ENCODE measurements at places on chromosomes 3 and 15. TPM values are rescaled to one million over a fixed set of nuclear protein-coding genes. Genes with fewer than 3 reads are reported as not detected.

PARP14 gene
- 39.8 TPM for total RNA-seq

KLHDC8B gene
- total RNA-seq = 1.6 TPM

DNA sequence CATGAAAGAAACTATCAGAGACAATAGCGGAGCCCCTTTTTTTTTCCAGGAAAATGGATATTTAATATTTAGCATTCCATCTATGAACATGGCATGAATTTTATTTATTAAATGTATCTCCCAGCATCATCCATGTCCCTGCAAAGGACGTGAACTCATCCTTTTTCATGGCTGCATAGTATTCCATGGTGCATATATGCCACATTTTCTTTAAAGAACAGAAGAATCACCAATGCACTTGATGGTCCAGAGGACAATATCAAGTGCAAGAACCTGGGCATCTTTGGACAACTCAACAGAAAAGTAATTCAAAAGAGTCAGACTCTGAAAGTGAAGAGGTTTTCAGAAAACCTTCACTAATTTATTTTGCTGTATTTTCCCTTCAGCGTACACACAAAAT, 133.0 kb upstream of the SLC7A14 start:
- no peak for DNase-seq

DNA sequence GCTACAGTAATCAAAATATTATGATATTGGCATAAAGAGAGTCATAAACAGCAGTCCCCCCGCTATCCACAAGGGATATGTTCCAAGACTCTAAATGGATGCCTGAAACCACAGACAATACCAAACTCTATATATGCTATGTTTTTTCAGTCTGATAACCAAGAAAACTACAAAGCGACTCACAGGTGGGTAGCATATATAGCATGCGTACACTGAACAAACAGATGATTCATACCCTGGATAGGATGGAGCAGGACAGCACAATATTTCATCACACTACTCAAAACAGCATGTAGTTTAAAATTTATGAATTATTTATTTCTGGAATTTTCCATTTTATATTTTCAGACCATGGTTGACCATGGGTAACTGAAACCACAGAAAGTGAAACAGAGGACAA, 87.0 kb upstream of the PPP2R3A start:
- DNase-seq = no peak

DNA sequence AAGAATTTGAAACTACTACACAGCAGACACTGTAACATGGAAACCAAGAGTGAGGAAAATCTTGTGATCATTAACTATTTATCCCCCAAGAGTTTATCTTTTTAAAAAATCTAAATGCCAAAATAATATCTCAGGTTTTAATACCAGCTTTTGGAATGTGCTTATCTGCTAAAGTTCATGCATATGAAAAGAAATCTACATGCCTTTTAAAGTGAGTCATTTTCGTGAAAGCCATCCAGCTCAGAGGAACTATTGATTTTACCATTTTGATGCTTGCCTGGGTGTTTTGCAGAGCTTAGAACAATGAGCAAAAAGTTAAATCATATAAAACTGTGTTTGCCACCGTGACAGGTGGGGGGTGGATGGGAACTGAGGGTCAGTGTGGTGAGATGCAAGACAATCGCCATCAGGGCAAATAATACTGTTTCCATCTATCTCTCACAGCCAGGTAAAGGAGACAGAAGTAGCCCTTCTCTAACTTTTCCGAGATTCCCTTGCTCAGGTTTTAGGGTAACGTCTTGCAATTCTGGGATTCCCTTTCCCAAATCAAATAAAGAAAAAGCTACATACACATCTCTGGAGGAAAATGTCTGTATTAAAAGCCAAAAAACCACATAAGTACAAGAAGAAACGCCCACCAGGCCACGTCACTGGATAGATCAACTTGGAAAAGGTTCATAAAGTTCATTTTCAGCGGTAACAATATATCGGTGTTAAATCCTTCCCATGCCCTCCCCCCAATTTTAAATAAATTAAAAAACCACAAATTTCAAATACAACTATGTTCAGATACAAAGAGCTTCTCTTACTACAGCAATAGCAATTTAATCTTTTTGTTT, 2.0 kb downstream of the TMEM158 start:
- no peak for DNase-seq

- DNase-seq = no peak
Observed at GRCh38 chr3:188046561-188047211, 107.3 kb upstream of the LPP start.

- no peak for DNase-seq
Observed at GRCh38 chr3:64108784-64109317, 85.6 kb upstream of the PSMD6 start.

All from CD8-positive, alpha-beta T cell (primary cell).